ENCODE measurements at places on chromosomes 7 and 10. TPM values are rescaled to one million over a fixed set of nuclear protein-coding genes. Genes with fewer than 3 reads are reported as not detected.

The ATAD1 gene
- 41.0 TPM for total RNA-seq

- no peaks in the 10 kb centered on the region for H3K4me1 ChIP-seq
- no peak for DNase-seq
These were observed 165.3 kb downstream of the WNT2 start for GRCh38 chr7:117157241-117158209.

The PRF1 gene
- 2.2 TPM for total RNA-seq

The CPN1 gene
- not detected for total RNA-seq

DNA sequence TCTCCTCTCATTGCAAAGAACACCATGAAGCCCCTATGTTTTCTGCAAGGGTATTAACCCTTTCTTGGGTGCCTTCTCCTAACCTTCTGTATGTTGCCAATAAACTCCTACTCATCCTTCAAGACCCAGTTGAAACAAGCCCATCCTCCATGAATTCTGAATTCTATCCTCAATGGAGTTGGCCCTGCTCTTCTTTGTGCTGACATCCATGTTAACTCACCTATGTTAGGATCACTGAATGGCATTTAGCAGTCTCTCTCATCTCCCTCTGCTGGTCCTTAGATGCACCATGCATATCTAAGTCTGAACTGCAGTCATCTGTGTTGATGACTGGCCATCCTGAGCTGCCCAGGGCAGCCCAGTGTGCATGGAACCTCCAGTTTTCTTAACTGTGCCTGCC is 129.8 kb downstream of the BUB3 start:
- H3K36me3 ChIP-seq, result no peaks in the 10 kb centered on the region
- no peak for DNase-seq
- H3K27me3 ChIP-seq, result no peaks in the 10 kb centered on the region
- no peaks in the 10 kb centered on the region for H3K4me1 ChIP-seq
- H3K27ac ChIP-seq, result no peak overlapping the region
- H3K4me3 ChIP-seq, result no peak overlapping the region

DNA sequence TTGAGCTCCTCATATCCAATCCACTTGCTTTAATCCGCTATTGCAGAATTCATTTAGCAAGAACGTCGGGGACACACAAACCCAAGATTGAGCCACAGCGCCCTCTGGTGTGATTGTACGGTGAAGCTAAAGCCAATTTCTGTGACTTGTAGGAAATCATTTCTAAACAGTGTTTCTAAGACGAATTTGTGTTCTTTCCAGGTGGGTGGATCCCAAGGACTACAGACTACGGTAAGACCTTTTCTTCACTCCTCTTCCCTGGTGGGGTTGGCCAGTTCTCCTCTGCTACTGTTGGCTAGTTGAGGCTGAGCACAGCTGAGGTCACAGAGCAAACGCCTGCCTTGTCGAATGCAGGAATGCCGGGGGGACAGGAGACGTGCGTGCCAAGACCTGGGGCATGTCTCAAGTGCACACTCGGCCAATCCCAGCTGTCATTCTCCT is 5.2 kb downstream of the DMBT1 start:
- no peaks in the 10 kb centered on the region for H3K4me1 ChIP-seq
- no peak overlapping the region for H3K4me3 ChIP-seq
- DNase-seq, result peak; percentile 80
- no peaks in the 10 kb centered on the region for H3K27me3 ChIP-seq

- H3K4me3 ChIP-seq, result no peak overlapping the region
- no peak overlapping the region for H3K27ac ChIP-seq
- H3K36me3 ChIP-seq, result no peaks in the 10 kb centered on the region
These were observed 233.1 kb upstream of the IGFBP3 start for GRCh38 chr7:46153951-46154787.

The FBXO24 gene
- 0.98 TPM for total RNA-seq

The CPED1 gene
- 14.3 TPM for total RNA-seq

The MALSU1 gene
- total RNA-seq, result 45.0 TPM

DNA sequence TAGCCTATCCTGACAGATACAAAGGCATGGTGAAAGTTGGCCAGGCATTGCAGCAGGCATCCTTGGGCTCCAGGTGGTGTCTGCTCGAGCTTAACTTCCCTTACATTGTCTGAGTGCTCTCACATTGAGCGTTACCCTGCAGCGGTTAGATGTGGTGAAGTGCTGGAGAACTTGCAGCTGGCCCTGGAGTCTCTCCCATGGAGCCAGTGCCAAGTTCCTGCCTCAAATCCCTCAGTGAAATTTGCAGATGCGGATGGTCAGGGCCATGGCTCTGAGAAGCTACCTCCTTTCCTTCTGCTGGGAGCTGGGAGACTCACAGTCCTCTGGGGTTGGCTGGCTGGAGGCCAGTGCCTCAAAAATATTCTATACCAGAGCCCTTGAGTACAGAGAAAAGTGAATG is 3.3 kb upstream of the ZNF746 start:
- H3K4me3 ChIP-seq, result no peak overlapping the region
- H3K36me3 ChIP-seq, result no peaks in the 10 kb centered on the region
- no peaks in the 10 kb centered on the region for H3K27me3 ChIP-seq
- DNase-seq, result no peak

DNA sequence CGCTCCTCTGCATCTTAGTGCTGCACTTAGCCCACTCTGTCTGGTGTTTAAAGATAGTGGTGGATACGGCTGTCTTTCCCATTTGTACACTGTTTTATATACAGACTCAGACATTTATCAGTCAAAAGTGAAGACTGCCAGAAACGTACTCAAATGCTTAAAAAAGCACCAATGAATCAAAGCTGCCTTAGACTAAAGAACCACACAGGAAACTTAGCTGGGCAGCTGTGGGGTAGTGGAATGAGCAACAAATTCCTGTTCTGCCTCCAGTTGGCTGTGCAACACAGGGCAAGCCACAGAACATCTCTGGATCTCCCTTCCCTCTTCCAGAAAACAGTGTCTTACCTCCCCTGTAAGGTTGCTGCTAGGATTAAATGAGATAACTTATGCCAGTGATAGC is 76.0 kb downstream of the ATXN7L1 start:
- H3K4me3 ChIP-seq, result no peak overlapping the region
- no peaks in the 10 kb centered on the region for H3K27me3 ChIP-seq
- no peak overlapping the region for H3K27ac ChIP-seq
- H3K36me3 ChIP-seq, result no peaks in the 10 kb centered on the region
- DNase-seq, result no peak

The PNLIP gene
- total RNA-seq, result not detected

- H3K27ac ChIP-seq, result peak overlapping the region; percentile 70
- H3K36me3 ChIP-seq, result no peaks in the 10 kb centered on the region
- no peaks in the 10 kb centered on the region for H3K4me1 ChIP-seq
- no peak for DNase-seq
- no peaks in the 10 kb centered on the region for H3K27me3 ChIP-seq
These were observed 670 bp upstream of the AGK start for GRCh38 chr7:141550386-141551093.

DNA sequence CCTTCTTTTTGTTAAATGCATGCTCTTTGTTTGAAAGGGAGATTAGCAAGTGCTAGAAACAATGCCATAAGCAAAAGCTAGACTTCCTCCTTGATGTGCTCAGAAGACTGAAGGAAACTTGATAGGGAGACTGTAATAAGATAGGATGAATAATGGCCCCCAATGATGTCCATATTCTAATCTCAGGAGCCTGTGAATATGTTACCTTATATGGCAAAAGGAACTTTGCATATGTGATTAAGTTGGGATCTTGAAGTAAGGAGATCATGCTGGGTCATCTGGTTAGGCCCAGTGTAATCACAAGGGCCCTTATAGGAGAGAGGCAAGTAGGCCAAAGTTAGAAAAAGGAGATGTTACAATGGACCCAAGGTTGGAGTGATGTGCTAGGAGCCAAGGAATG is 13.6 kb upstream of the LIPM start:
- H3K27me3 ChIP-seq, result no peaks in the 10 kb centered on the region
- no peaks in the 10 kb centered on the region for H3K36me3 ChIP-seq
- no peaks in the 10 kb centered on the region for H3K4me1 ChIP-seq
- H3K27ac ChIP-seq, result no peak overlapping the region

The HOXA5 gene
- total RNA-seq, result 11.5 TPM

GRCh38 chr10:24483701-24484100 is 240.0 kb downstream of the ARHGAP21 start:
- peak; percentile 95 for DNase-seq
- peak overlapping the region; percentile 92 for H3K27ac ChIP-seq
- H3K4me1 ChIP-seq, result no peaks in the 10 kb centered on the region
- H3K27me3 ChIP-seq, result no peaks in the 10 kb centered on the region
- no peak overlapping the region for H3K4me3 ChIP-seq
- no peaks in the 10 kb centered on the region for H3K36me3 ChIP-seq

- H3K36me3 ChIP-seq, result no peaks in the 10 kb centered on the region
- DNase-seq, result no peak
- no peak overlapping the region for H3K27ac ChIP-seq
- H3K27me3 ChIP-seq, result peaks cover 18% of the 10 kb centered on the region
- H3K4me3 ChIP-seq, result no peak overlapping the region
- H3K4me1 ChIP-seq, result no peaks in the 10 kb centered on the region
These were observed 153.3 kb downstream of the WDR37 start for GRCh38 chr10:1209355-1209979.

- H3K4me1 ChIP-seq, result no peaks in the 10 kb centered on the region
- no peaks in the 10 kb centered on the region for H3K27me3 ChIP-seq
- no peaks in the 10 kb centered on the region for H3K36me3 ChIP-seq
These were observed 681.2 kb upstream of the FOXK1 start for GRCh38 chr7:4000934-4001333.

The CLDN3 gene
- 137 TPM for total RNA-seq

The TEX36 gene
- not detected for total RNA-seq

DNA sequence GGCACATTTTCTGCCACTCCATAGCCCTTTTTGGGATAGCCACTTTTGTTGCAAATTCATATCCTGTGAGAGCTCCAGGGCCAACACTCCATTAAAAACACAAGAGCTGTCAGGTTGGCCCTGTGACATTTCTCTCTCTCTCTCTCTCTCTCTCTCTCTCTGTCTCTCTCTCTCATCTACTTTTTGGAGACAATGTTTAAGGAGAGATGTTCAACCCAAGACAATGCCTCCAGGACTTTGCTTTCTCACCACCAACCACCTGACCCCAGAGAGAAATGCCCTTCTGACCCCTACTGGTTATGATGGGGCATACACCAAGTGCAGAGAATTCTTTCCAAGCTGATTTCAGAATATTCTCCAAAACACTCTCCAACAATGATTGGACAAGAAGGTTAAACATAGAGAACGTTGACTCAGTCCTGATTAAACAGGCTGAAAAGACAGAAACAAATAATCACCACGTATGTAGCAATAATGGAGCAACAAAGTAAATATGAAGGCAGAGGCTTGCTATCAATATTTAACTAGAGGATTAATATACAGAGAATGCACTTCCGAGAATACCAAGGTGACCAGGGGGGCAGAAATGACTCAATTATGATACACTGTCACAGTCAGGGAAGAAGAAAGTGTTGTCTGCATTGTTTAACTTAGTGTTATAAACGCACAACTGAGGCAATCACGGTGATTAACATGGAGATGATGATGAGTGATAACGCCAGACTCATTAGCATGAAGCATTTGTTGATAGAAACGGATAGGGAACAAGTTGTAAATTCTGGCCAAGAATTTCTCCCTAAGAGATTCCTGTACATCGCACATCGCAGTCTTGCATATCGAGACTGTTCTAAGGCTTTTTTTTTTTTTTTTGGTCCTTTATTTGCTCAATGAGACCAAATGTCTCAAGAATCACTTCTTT is 178.5 kb downstream of the NRP1 start:
- H3K4me1 ChIP-seq, result no peaks in the 10 kb centered on the region
- H3K27ac ChIP-seq, result no peak overlapping the region
- H3K4me3 ChIP-seq, result no peak overlapping the region

DNA sequence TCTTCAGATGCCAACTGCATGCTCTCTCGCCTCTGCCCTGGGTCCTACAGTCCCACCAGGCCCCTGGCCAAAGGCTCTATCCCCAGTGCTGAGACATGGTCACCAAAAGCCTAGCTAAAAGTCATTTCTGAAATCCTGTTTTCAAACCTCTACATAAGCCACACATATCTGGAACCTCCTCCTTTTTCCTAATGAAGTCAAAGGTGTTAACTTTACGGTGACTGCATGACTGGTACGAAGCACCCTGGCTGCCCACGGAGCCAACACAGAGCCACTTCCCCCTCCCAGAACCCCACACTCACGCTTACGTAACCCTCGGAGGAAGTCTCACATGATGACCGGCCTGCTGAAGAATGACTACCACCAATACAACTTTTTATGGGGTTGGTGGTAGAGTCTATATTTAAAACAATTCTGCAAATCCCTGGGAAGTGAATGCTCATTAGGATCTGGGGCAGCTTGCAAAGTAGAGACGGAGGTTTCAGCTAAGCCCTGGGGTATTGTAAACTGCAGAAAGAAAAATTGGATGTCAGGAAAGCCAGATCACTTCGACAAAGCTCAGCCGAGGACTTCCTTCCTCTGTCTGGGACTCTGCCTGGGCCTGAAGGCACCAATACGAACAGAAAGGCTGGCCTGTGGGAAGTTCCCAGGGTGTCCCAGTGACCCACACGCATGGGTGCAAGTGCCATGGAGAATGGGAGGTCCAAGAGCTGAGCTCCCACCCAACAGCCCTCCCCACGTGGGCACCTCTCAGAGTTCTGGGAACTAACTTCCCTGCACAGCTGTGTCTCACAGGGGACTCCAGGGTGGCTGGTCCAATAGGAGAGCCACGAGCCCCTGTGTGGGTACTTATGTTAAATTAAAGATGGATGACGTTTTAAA is 50.7 kb downstream of the PDGFA start:
- H3K27me3 ChIP-seq, result no peaks in the 10 kb centered on the region
- no peak overlapping the region for H3K27ac ChIP-seq
- DNase-seq, result peak; percentile 13
- peaks cover 4% of the 10 kb centered on the region for H3K4me1 ChIP-seq

The PTEN gene
- total RNA-seq, result 178 TPM

The FAM237B gene
- 0.15 TPM for total RNA-seq

The ASAH2 gene
- 0.33 TPM for total RNA-seq

Measured in breast epithelium (tissue), 4 donors.